CD8-positive, alpha-beta T cell (primary cell): ENCODE measurements at places on chromosomes 4 and X. TPM values are rescaled to one million over a fixed set of nuclear protein-coding genes. Genes with fewer than 3 reads are reported as not detected.

CYTL1 gene
- total RNA-seq, result not detected

DDX53 gene
- not detected for total RNA-seq

PRRG1 gene
- total RNA-seq, result not detected

DCAF4L1 gene
- not detected for total RNA-seq

MAGEB2 gene
- total RNA-seq, result not detected

BCLAF3 gene
- 5.3 TPM for total RNA-seq

PDHA2 gene
- total RNA-seq, result not detected
